Hippocampal formation (tissue), 2 donors: ENCODE measurements at places on chromosomes 5 and 9.

DNA sequence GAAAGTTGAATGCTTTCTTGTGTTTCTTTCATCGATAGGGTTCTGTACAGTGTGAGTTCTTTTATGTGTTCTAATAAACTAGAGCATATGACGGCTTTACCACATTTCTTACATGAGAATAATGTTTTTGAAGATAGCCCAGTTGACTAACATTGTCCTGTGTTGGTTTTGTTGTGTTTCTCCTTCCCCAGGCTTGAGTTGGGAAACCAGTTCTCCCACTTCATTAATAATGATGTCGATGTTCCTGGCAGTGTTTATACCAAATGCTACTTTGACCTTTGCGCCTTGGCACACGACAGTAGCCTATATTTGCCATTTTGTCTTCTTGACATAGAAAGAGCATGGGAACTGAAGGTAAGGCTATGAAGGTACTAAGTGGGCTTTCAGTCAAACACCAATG is 14.4 kb upstream of the ZNF782 start:
- no peak for DNase-seq

DNA sequence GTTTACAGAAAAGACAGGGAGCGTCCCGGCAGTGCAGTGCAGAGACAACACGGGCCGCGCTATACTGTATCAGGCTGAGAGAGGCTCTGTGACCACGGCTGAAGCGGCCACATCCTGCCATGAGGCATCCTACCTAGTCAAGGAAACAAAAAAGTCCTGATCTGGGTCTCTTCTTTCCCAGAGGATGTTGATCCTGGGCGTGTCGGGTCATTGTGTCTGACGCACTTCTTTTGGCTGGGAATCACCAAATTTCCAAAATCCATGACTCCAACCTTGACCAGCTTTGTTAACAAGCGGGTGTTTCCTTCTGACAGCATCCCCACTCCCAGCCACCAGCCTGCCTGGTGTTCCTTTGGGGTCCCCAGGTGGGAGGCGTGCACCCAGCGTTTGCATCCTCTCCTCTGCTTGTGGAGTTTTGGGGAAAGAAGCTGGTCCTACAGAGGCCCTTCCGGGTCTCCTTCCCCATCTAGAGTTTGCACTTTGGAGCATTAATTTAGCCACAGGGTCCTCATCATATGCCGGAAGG is 91.4 kb upstream of the RAI14 start:
- DNase-seq, result no peak

GRCh38 chr5:612498-613424 is 621 bp downstream of the CEP72 start:
- no peak for DNase-seq

DNA sequence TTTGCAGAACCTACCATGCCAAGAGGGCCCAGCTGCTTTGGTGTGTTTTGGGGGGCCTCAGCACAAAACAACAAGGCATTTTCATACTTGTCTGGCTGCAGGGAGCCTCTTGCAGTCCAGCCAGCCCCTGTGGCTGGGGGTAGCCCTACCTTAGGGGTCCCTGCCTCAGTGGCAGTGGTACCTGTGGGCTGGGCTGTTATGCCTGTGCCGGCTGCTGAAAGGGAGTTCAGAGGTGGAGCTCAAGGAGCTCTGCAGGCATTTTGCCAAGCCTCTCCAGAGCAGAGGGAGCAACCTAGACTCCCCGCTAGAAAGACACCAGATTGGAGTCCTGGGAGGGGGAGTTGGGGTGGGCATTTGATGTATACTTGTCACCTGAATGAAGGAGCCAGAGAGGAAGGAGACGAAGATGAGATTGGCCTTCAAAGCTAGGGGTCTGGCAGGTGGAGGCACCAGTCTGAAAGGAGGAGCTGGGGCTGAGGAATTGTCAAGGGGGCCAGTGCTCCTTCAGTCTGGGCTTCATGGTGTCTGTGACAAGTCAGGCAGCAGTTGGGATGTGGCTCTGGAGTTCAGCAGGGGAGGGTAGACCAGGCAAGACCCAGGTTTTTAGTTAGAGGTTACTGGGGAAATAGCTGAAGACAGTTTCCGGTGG is 1.5 kb downstream of the SHROOM1 start:
- DNase-seq, result no peak

GRCh38 chr5:136094913-136095641 is 37.6 kb upstream of the SMAD5 start:
- no peak for DNase-seq

GRCh38 chr5:111252799-111253545 is 28.8 kb downstream of the CAMK4 start:
- no peak for DNase-seq

DNA sequence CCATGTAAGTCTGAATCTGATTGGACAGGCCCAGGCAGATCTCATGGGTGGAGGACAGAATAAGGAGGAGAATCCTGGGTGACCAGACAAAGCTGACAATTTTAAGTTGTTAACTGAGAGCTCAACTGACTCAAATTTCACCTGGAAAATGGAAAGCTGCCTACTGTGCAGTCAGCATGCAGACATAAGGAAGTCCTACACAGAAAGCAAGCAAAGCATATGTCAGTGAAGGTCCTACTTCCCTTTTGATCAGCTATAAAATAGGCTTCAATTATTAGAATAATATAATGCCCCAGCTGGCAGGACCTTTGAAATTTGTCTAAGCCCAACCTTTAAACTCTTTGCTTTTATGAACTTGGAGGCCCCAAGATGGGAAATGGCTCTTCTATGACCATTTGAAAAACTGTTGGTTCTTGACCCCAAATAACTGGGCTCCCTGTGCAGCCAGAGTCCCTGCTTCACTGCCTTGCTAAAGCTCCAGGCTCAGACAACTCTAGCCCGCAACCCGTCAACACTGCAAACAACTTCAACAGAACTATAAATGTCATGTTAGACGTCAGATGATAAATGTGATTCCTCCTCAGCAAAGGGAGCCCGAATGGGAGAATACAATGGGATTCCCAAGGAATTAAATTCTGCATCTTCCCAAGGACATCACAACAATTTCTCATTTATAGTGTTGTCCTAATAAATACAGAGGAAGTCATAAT is 118.9 kb upstream of the ADRA1B start:
- no peak for DNase-seq
